ENCODE measurements at places on chromosomes 11 and 22. TPM values are rescaled to one million over a fixed set of nuclear protein-coding genes. Genes with fewer than 3 reads are reported as not detected.

The ROM1 gene
- total RNA-seq, result 3.9 TPM

The CRY2 gene
- 22.2 TPM for total RNA-seq

The ZP1 gene
- total RNA-seq, result 0.17 TPM

The CCDC88B gene
- 1.0 TPM for total RNA-seq

The IL10RA gene
- not detected for total RNA-seq

Data from smooth muscle cell of trachea (primary cell).